Stimulated activated CD4-positive, alpha-beta T cell treated with anti-CD3 and anti-CD28 coated beads, Interleukin-1b, Interleukin-23, amount 100 ng/mL, for 48 hours (primary cell): ENCODE measurements at places on chromosomes 12 and 14.

DNA sequence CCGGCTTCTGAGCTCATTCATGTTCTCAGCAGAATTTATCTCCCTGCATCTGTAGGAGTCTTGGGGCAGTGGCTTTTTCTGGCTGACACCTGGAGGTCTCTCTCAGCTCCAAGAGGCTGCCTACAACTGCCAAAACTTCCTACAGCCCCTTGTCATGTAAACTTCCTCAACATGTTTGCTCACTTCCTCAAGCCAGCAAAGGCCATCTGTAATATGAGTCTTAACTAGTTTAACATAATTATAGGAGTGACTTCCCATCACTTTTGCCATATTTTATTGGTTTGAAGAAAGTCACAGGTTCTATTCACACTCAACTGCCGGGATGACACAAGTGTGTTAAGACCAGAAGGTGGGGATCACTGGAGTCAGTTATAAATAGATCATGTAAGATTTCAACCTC, 194.0 kb downstream of the VRK1 start:
- no peak for DNase-seq

DNA sequence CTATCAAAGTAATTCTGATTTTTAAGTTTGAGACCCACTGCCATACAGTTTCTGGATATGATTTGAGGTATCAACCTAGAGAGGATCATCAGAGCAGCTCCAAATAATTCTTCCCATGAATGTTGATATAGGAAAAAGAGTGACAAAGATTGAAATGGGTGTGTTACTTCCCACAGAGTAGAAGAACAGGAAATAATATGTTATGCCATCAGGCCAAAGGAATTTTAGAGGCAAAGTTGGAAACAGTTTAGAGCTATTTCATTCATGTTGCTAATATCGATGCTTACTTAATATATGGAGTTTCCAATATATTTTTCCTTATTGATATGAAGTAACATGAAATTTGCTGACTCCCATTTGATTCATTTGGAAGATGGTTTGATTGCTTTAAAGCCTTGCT, 8.9 kb upstream of the MSRB3 start:
- no peak for DNase-seq

GRCh38 chr14:66105815-66106214, 380.4 kb upstream of the CCDC196 start:
- DNase-seq: peak; percentile 8

DNA sequence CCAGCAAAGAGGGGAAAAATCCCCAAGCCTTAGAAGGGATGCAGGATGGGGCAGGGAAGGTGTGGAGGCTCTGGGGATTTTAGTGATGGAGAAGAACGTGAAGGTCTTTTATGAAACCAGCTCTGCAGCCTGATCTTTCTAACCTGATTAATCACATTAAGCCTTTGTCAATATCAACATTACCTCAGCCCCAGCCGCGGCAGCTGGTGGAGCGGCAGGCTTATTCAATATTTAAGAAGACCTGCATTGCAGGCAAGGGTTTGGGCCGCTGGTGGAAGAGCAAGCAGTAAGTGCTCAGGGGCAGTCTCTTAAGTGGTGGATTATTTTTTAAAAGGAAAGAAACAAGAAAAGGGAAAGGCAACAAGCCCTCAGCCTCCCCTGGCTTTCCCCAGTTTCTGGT, 16.6 kb downstream of the RPH3A start:
- DNase-seq: no peak

GRCh38 chr12:60684988-60685655, 1089.3 kb downstream of the SLC16A7 start:
- DNase-seq: no peak

GRCh38 chr14:77032844-77033621, 4.5 kb upstream of the IRF2BPL start:
- DNase-seq: peak; percentile 82

GRCh38 chr12:117688446-117688845, 280.3 kb downstream of the KSR2 start:
- no peak for DNase-seq

- DNase-seq: no peak
These were observed 2.3 kb downstream of the SLC48A1 start for GRCh38 chr12:47775100-47775911.

DNA sequence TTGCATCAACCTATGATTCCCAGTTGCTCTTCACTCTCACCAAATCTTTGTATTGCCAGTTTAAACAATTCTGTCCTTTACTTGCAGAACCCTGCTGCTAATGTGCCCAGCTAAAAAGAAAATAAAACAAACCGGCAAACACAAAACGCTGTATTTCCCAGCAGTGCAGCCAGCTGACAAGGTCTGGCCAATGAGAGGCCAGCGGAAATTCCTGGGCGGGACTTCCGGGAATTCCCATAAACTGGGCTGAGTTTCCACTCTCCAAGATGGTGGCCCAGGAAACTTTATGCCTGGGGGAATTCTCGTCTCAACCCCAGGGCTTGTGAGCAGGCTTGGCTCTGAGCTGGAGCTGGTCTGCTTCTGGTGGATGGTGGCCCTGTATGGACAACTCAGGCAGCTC, 807.3 kb upstream of the TMEM132C start:
- DNase-seq: no peak

- no peak for DNase-seq
These were observed 61.1 kb downstream of the RAB35 start for GRCh38 chr12:120055231-120056000.

GRCh38 chr12:12024911-12025682, 45.6 kb upstream of the BCL2L14 start:
- DNase-seq: peak; percentile 44

DNA sequence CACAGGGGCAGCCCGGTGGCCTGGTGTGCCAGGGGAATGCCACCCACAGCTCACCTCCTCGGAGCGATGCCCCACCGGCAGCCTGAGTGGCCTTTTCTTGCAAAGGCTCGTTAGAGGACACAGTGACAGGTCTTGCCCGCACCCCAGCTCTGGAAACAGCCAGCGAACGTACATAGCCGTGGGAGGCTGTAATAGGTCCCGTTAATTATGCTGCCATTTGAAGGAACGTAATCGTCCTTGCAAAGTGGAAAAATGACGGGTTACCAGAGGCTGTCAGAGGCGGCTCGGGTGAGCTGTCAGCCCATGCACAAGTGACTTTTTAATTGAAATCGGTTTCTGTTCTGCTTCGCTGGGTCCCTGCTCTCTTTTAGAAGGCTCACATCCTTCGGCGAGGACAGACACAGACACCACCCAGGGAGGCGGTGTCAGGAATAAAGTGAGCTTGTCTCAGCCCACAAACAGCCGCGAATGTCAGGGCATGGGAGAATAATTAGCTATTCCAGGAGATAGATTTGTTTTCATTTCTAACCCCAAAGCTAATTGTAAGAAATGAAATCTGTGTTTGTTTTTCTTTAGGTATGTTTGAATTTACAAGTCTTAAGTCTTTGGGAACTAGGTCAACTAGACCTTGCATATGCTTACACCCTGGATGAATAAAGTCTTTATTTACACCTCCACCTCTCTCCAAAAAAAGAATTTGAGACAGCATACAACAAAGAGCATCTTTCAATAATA, 77.2 kb upstream of the RFLNA start:
- DNase-seq: no peak

DNA sequence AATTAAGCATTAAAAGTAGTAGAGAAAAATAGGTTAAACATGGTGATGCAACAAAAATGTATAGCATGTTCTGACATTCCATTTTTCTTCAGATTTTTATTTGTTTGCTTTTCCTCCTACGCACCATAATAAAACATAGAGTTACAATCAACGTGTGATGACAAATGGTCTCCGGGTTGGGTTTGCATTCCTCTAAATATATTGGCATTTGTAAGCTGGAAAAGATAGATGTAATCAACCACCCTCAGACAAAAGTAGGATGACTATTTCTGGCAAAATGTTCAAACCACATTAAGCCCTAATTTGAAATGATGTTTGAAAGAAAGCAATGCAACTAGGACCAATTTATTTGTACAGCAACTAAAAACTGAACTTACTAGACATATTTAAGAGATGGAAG, 58.4 kb downstream of the SLC25A21 start:
- DNase-seq: no peak

DNA sequence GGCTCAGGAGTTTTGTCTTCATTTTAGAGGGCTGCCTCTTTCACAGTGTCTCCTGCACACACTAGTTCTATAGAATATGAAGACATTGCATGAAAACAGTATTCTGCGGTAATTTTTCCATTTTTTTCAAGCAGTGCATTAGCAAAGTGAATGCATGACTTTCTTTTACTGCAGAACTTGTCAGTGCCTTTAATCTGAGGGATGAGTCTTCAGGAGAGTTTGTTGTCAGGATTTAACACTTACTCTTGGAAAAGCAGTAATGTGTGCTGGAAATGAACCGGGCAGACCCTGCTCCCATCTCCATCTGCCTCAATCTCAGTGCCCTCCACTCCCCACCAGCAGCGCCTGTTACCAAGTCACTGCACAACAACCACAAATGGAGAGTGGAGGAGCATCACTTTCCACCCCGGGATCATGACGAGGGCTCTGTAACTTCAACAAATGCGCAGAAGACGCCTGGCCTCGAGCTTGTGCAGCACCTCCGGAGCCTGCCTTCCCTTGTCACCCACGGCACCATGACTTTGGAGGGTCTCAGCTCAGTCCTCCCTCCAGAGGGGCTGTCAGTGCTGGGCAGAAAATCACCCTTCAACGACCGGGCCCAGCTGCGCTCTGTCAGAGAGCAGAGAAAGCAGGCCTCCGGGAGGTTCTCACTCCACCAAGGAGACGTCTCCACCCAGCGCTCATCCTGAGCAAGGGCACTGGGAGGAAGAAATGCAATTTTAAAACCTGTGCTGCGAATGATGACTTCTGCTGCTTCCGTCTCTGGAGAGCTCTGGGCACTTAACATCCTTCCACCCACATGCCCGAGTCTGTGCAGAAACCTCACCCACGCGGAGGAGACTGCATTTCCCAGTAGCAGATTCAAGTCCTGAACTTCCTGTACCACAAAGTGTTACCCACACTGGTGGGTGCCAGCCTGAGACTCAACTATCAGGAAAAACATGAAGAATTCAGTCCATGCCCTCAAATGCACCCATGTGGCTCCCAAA, 255.7 kb downstream of the ADGRD1 start:
- peak; percentile 27 for DNase-seq

DNA sequence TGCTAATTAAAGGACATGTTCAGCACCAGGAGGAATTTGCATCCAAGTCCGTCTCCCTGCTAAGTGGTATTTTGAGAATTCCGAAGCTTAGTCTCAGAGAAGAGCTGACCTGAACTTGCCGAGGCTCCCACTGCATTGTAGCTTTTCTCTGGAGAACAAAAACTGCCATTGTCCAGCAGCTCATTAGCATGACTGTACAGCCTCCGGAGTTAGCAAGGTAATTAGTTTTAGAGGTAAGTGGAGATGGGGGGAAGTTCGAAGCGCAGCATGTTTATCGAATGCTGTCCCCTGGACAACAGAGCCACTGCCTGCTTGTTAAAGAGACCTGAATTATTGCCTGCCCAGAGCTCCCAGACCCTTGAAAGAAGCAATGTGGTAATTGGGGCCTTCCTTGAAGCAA, 160.3 kb upstream of the PELI2 start:
- no peak for DNase-seq

- peak; percentile 10 for DNase-seq
These were observed 74.3 kb downstream of the TRHDE start for GRCh38 chr12:72346363-72346944.

- DNase-seq: no peak
These were observed 96.3 kb upstream of the EEA1 start for GRCh38 chr12:93025145-93026103.

GRCh38 chr12:102833687-102834441, 83.2 kb downstream of the PAH start:
- no peak for DNase-seq

DNA sequence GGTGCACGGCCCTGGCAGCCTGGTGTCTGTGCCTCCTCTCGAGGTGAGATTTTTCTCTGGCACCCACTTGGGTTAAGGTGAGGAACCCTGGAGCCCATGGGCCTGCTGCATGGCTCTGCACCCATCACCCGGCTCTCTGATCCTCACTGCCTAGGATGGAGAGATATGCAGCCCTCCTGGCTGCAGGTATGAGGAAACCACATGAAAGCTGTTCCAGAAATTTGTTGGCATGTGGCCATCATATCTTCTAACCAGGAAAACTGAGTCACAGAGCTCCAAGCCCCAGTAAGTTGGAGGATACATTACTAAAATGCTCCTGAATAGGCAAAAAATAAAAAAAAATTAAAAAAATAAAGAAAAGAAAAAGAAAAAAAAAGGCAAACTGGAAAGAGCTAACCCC, 39.3 kb upstream of the DDX11 start:
- no peak for DNase-seq

DNA sequence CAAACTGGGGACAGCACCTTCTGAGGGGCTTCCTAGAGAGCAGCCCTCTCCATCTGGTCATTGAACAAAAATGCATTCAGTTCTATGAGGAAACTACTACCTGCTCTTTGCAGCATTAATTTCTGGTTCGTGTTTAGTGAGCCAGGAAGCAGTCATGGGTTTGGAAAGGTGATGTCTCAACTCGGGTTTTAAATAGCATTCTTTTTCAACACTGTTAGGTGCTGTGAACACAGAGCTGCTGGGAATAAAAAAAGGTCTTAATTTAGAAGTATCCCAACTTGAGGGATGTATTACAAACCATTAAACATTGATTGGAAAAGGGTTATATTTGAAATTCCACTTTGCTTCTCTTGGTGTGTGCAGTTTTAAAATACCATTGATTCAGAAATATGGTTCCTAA, 9.3 kb downstream of the MYO1H start:
- DNase-seq: no peak

DNA sequence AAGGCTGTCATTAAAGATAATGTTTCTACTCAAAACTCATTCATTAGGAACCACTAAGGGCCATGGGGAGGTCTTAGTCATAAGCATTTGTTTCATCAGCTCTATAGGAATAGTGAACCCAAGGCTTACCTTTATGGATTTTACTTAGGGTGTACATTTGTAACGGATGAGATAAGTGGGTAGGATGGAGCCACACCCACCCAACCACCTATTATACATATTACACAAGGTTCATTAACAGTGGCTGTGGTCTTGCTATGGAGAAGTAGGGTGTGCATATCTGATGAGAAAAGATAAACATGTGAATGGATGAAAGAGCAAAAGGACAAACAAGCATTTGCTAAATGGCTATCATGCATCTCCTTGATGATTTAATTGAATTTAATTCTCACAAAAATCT, 39.6 kb upstream of the ITPR2 start:
- DNase-seq: no peak

- DNase-seq: no peak
These were observed 66.6 kb upstream of the C14orf180 start for GRCh38 chr14:104512771-104513640.

DNA sequence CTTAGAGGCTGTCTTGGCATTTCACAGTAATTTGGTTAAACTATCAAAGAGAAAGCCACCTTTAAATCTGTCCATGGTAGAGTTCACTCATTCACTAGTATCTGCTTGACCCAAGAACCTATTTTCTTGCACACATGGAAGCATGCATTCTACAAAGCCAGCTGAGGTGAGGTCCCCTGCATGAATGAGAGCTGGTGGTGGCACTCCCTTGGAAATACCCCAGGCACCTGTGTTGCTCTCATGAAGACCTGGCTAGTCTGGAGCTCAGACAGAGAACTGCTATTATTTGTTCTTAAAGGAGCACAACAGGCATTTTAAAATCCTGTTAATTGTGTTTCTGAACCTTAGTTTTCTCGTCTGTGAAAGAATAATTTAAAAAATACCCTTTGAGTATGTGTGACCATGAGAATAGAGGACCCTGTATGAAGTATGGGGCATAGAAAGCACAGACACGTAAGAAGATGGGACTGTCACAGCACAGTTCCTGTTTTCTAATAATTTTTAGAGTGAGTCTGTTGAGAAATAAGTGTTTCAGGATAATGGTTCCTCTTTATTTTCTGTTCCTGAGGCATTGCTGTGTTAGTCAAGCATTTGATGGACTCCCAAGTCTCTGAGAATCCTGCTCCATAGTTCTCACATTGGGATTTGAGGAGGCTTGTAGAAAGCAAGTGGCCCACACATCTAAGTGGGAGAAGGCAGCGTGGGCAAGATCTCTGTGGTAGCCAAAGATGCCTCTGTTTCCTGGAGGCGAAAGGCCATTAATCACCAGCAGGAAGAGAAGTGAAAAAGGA, 10.9 kb downstream of the RGS6 start:
- no peak for DNase-seq
